ENCODE measurements at places on chromosomes 1 and 21.

DNA sequence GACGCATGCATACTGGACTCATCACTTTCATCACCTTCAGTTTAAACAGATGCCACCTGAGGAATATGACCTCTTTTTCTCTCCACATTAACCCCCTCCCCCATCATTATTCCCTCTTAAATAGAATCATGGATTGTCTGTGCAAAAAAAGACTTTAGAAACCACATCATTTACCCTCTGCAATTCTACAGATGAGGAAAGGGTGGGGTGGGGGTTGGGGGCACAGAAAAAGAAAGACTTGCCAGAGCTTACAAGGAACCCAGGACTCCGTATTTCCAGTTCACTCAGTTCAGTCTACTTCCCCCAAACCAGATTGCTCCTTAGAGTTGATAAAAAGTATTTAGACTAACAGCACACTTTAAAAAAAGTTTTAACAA is 26.2 kb upstream of the NFIA start:
- DNase-seq, result no peak

GRCh38 chr1:186139701-186140100 is 235.4 kb downstream of the TPR start:
- peak; percentile 87 for DNase-seq

DNA sequence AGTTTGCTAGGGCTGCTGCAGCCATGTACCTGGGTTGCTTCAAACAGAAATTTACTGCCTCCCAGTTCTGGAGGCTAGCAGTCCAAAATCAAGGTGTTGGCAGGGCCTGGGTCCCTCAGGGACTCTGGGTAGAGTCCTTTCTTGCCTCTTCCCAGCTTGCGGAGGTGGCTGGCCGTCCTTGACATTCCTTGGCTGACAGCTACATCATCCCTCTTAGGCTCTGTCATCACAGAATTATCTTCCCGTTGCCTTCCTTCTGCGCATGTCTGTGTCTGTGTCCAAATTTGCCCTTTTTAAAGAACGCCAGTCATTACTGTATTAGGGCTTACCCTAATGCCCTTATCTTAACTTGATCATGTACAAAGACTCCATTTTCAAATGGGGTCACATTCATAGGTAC is 37.6 kb upstream of the PGBD5 start:
- no peak for DNase-seq

GRCh38 chr1:90778486-90778885 is 61.4 kb upstream of the BARHL2 start:
- no peak for DNase-seq

DNA sequence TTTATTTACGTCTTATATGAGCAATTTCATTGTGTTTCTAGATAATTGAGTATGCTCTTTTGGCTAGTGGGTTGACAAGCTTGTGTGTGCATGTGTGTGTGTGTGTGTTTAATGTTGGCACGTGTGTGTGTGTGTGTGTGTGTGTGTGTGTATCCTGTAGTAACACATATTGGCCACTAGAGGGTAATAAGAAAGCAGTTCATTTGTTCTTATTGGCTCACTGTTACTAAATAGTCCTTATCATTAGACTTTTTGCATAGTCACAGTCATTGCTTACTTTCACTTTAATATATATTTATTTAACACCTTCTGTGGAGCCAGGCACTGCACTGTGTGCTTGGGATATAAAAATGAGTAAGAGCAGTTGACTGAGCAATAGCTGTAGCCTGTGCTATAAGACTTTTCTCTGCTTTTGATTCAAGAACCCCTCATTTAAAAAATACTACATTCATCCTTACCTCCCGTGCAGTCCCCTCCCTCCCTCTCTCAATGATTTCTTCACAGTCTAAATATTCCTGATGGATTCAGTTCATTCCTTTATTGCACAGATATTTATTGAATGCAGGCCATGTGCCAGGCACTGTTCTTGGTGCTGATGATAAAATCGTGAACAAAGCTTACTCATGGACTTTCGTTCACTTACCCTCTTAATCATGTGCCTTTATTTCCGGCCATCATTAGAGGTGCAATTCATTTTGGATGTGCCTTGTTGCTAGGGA is 96.7 kb downstream of the DYRK1A start:
- peak; percentile 54 for DNase-seq

DNA sequence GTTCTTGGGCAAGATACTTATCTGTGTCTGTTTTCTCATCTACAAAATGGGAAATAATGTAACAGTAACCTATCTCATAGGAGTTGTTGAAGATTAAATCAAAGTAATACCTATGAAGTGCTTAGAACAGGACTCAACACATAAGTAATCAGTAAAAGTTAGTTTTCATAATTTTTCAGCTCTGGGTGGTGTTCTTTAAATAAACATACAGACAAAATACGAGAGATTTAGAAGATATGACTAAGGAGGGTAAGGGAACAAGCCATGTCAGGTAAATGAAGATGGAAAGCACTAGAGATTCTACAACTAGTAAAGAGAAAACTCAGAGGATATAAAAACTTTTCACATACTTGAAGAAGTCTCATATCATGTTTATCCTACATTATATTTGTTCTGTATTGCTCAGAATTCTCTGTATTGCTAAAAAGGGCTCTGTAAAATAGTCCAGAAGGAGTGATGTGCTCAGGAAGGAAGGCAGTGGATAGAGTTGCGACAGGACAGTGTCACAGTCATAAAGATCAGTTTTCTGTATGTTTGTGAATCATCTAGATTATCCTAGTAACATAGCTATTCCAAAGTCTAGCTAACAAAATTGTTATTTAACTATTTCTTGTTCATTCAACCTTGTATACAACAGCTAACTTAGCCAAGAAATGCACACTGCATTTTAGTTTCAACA is 16.0 kb downstream of the LIN9 start:
- DNase-seq, result no peak

- DNase-seq, result peak; percentile 53
These were observed 9.0 kb upstream of the FAM131C start for GRCh38 chr1:16082283-16083038.

DNA sequence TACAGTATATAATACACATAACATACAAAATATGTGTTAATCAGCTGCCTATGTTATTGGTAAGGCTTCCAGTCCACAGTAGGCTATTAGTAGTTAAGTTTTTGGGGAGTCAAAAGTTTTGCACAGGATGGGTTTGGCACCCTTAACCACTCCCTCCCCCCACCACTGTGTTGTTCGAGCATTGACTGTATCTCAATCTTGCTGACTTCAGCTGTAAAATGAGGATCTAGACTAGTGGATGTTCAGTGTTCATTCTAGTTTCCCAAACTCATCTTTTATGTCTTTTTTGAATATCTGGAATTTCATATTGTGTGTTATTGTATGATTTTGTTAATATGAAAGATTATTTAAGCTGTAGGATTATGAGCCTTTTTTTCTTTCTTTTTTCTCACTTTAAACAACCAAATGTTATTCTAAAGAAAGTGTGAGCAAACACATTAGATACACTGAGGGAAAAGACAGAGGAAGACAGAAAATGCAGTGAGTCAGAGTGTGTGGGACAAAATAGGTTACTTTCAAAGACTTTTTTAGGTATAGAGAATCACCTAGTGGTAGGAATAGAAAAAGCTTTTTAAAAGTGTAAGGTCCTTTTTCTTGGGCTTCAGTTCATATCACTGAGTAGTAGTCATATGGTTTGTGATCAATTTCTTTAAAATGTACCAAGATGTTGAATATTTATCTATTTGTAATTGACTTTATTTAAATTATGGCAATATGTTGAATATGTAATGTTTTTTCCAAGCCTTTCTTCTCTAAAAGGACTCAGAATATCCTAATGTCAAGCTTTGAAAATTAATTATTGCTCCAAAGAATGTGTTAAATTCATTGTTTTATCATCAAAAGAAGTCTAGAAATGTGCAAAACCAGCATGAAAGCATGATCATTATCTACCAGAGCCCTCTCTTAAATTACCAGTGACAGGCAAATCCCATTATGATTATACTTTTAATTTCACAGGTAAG is 17.9 kb upstream of the CENPF start:
- DNase-seq, result peak; percentile 80

DNA sequence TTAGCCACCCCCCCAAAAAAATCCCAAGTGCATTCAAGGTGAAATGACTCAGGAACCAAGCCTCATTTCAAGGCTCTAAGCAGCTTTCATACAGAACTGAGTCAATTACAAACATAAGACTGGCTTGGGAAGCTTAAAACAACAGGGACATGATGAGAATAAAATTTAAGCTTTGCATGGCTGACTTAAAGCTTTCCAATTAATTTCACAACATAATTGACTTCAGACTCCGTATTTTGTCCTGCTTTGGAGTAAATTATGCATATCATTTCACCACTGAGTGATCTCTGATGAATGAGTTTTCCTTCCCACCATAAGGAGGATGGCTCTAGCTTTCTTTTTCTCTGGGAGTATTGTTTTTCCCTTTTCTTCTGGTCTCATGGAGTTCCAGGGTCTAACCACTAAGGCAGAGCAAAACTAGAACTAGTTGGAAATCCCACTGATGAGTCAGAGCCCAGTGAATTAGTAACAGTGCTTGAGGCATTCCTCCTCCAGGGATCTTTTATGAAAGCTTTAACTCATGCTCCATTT is 72.8 kb downstream of the XCL2 start:
- peak; percentile 92 for DNase-seq

GRCh38 chr1:59332983-59333382 is 36.1 kb downstream of the FGGY start:
- DNase-seq, result peak; percentile 63

DNA sequence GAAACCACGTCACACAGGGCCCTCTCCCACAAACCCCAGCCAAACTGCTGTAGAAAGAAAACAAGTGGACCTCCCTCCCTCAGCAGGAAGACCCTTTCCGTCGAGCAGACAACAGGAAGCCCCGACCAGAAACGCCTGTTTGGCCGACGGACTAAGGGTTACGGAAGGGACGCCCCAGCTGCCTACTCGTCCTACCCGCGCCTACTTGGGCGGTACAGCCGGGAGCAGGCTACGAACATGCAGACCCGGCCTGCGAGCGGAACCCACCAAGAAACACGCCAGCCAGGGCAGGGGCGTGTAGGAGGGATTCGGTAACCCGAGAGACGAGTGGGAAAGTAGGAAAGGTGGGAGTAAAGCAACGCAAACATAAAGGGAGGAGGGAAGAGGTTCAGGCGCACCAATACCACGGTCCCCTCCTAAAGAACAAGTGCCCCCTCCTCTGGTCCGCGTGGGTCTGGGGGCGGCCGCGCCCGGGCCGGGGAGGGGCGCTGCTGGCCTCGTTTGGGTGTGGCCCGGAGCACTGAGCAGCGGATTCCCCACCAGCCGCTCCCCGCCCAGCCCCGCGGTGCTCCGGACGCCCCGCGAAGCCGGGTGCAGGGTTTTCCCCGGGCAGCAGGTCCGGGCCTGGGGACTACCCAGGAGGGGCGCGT is 450 bp downstream of the S100A10 start:
- peak; percentile 47 for DNase-seq
